ENCODE measurements at places on chromosomes 1 and 21.
A peak's percentile ranks its signal among the peaks of the same experiment; 100 is the strongest.

DNA sequence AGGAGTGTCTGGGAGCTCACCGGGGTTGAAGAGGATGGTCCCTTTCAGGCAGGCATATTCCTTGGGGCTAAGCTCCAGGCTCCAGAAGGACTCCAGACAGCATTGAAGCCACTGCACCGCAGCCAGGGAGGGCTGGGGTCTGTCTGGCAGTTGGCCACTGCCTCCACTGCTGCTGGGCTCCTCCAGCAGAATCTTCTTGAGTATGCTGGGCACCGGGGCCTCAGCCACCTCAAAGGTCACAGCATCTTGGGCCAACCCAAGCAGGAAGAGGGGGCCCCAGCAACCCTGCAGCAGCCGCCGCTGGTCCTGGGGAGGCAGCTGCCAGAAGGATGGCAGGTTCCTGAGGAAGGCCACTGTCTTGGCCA, 404 bp downstream of the NR0B2 start:
- no peak for DNase-seq

DNA sequence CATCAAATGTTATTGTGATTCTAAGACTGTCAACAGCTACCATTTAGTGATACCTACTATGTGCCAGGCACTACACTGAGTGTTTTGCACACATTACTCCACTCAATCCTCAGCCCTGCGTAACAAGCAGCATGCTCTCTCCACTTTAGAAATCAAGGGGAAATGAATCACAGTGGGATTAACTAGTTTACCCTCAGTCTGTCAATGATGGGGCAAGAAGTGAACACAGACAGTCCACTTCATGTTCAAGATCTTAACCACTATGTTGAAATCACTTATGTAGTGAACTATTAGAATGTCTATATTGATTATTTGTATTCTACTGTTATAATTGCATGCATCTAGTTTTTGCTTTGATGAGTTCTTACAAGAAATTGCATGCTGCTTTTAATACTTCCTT, 165.3 kb downstream of the LTN1 start:
- no peak for DNase-seq

DNA sequence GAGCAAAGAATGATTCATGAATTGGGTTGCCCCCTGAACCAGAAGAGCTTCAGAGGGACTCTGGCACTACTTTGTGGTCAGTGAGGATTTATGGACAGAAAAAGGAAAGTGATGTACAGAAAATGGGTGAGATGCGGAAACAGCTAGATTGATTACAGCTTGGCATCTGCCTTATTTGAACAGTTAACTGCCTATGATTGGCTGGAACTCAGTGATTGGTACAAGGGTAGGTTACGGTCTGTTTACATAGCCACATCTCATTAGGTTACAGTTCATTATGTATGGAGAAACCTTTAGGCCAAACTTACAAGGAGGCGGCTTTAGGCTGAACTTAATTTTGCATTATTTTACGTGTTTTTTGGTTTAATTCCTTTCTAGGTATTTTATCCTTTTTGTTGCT, 29.0 kb upstream of the RHOU start:
- DNase-seq, result no peak

DNA sequence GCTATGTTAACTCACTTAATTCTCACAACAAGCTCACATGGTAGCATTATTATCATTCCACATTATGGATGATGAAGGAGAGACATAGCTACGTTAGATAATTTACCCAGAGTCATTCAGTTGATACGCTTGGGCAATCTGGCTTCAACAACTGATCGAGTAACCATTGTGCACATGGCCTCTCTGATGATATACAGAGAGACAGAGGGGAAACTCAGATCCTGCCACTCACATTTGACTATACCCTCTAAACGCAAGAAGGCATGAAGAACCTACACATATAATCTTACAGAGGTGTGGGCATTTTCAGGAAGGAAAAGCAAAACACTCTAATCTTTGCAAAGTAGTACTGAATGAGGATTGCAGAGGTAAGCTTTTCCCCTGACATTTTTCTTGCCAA, 360.1 kb downstream of the BARHL2 start:
- no peak for DNase-seq

- DNase-seq, result peak; percentile 11
Observed at GRCh38 chr1:173269490-173270230, 62.5 kb upstream of the TNFSF4 start.

DNA sequence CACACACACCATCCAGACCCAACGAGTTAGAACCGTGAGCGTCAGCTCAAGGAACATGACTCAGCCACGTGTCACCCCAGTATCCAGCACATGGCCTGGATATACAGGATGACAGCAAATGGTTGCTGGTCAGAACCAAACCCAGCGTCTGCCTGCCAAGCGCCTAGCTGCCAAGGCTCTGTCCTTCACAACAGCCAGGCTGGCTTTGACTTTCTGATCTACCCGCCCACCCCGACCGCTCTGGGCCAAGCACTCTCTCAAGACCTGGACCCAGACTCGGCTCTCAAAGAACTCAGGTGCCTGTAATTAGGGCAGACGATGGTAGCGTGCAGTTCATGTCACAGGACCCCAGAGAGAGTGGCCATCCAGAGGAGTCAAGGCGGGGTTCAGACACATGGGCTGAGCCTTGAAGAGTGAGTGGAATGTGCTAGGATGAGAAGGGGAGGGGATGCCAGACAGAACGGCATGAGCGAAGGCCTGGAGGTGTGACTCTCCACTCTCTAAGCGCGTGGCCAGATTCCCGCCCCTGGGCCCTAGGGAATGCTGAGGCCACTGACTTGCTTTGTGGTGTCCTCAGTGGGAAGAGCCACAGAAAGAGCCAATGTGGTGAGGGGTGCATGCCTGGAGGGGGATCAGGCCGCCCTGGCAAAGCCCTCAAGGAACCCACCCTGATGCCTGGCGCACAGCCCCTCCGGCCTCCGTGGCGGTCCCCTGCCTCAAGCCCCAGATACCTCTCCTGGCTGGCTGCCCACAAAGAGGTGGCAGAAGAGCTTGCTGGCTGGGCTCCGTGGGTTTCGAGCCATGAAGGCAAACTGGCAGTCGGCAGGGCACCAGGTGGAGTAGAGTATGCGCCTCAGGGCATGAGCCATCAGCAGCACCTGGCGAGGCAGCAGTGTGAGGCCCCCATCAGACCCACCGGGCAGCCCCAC, 7.0 kb downstream of the SH2D5 start:
- peak; percentile 30 for DNase-seq

DNA sequence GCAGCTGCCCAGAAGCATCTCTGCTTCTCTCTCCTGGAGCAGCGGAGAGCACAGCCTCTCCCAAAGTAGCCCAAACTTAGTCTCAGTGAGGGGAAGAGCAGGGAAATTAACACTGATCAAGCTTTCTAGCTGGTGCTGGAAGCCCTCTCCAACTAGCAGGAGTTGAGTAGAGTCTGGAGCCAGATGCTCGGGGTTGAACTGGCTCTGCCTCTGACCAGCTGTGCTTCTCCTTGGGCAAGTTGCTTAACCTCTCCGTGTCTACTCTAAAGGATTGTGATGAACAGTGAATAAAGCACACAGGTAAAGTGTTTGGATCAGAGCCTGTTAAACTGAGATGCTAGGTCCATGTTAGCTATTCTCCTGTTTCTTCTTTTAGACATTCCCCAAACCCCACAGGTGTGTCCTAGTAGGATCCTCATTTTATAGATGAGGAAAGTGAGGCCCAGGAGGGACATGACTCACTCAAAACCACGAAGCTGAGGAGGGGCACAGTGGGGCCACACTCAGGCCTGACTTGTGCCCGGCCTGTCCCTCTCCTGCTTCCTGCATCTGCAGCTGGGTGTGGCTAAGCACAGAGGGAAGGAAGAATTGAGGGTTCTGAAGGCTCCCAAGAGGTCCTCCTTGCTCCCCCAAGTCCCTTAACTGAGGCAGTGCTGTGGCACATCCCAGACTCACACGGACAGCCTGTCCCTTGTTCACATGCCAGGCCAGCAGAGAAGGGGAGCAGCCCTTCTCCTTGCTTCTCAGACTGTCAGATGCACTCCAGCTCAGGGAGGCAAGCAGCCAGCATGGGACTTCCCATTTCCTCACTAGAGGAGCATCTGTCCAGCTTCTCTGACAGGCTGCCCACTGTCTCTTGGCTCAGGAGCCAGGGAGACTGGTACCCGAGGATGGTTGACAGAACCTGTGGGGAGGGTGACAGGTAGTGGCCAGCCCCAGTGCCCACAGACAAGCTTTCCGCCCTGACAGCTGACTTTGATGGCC, 152.0 kb upstream of the IGSF21 start:
- DNase-seq, result no peak

- DNase-seq, result no peak
Observed at GRCh38 chr1:185063719-185064118, 18.4 kb downstream of the RNF2 start.

DNA sequence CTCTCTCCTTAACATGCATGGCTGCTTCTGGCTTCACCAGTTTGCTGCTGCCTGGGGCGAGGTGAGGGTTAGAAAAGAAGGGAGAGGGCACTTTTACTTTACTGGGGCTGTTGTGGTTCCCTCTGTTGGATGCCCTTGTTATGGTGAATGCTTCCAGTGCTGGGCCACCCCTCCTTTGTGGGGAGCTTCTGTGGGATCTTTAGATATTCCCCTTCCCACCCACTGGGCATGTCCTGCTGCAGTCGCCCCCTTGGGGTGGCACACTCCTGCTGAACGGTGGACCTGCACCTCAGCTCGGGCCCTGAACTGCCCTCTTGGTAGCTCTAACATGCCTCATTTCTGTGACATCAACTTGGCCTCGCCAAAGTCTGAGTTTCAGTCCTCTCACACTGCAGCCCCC, 6.0 kb downstream of the TNN start:
- DNase-seq, result no peak

- no peak for DNase-seq
Observed at GRCh38 chr1:207191061-207191460, 87.0 kb downstream of the C4BPA start.

- DNase-seq, result no peak
Observed at GRCh38 chr1:62317021-62317768, 2.0 kb downstream of the KANK4 start.

DNA sequence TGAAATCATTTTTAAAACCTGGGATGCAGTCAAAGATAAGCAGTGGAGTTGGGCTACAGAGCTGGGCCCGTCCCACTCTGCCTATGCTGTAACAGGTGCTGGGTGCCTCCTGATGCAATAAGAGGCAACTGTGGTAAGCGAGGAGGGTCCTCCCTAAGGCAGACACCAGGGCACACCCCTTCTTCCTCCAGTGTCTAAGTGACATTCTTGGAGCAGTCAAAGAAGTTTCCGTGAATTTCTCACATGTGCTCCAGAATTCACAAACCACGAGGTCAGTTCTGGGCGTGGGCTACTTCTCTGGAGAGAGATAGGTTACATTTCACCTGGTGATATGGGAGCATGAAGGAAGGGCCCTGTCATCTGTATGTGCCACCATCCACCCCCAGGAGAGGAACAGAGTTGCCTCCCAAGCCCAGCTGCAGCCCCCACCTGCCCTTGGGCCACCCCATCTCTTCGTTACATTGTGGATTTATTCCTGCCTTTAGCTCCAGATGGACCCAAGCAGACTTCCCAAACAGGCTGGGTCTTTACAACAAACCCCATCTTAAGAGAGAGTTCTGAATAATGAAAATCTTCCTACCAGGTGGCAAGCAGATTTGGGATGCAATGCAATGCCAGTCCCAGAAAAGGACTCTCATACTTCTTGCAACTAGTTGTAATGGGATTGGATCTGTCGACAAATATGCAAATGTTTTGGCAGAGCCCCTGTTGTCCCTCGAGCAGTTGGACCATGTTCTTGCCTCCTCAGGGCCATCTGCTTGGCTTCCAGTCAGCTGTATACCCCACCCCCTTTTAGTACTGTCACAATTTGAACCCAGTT, 82.5 kb upstream of the CNTN2 start:
- no peak for DNase-seq

DNA sequence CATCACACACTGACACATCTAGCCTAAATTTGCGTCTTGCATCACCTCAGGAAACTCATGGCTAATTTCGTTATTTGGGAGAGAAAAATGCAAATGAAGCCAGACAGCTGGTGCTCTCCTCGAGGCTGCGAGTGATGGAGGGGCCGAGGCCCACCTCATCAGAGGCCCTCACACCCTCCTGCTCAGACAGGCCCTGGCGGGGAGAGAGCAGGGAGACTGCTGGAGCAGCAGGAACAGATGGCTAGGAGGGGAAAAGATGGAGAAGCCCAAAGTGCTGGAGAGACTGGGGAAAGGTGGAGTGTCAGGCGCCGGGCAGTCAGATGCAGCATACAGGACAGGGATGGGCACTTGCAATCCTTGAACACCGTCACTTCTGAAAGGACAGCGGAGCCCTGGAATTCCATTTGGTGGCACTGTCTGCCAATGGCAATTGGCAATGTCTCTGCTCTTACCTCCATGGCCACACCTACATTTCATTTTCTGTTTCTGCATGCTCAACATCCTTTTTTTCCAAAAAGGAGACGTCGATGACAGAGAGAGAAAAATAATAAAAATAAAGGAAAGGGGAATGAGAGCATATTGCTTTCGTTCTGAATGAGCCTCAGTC, 286.2 kb downstream of the SPATA17 start:
- no peak for DNase-seq

GRCh38 chr21:46077674-46078101, 20.2 kb upstream of the COL6A2 start:
- no peak for DNase-seq

DNA sequence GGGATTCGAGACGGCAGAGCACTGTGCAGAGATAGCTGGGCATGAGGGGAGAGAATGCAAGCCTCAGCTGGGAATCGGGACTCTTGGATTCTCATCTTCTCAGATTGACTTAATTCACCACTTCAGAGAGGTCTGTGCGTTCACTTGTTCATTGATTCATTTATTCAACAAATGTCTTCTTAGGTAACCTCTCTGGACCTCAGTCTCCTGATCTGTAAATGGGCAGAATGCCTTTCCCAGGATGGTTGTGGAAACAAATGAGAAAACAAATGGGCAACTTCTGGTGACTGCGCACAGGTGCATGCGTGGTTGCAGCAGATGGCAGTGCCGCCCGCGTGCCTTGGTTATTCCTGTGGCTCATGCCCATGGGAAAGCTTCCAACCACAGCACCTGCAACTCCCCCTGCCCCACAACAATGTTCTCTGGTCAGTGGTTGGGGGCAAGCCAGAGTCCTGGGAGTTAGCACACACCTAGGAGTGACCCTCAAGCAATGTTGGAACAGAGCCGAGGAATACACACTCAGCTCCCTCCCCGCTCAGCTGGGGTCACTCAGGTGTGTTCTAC, 110.1 kb upstream of the RUNX3 start:
- no peak for DNase-seq

- no peak for DNase-seq
Observed at GRCh38 chr1:168397806-168398205, 117.1 kb downstream of the TBX19 start.

GRCh38 chr1:117599286-117600221, 6.3 kb upstream of the TENT5C start:
- no peak for DNase-seq

DNA sequence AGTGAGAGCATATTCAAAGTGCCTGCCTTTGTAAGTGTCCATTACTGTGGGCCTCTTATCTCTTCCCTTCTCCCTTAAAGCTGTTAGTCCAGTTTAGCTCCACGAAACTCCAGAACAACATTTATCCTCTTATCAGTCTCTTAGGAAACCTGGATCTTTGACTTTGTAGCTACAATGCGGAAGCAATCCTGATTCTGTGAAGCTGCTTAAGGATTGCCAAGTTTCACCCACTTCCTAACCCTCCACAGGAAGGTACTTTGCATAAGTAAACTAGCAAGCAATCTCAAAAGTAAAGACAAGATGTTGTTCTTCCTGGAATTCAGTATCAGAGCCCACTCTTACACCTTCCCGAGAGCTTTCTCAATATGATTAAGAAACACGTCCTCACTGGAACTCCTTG, 164.9 kb upstream of the USP25 start:
- no peak for DNase-seq

GRCh38 chr1:225426395-225427234, 1.2 kb downstream of the LBR start:
- DNase-seq, result peak; percentile 44

GRCh38 chr1:4269330-4269729, 369.3 kb upstream of the C1orf174 start:
- DNase-seq, result no peak

All from dermis blood vessel endothelial cell (primary cell).